HCT116 (cell line): ENCODE measurements at places on chromosomes 16 and 17. TPM values are rescaled to one million over a fixed set of nuclear protein-coding genes. Genes with fewer than 3 reads are reported as not detected.
A peak's percentile ranks its signal among the peaks of the same experiment; 100 is the strongest.

MYH2 gene
- total RNA-seq: not detected

CBLN1 gene
- total RNA-seq: not detected

KATNIP gene
- total RNA-seq: 23.8 TPM

LYZL6 gene
- not detected for total RNA-seq

NOG gene
- 0.25 TPM for total RNA-seq

NOD2 gene
- 5.4 TPM for total RNA-seq

DNA sequence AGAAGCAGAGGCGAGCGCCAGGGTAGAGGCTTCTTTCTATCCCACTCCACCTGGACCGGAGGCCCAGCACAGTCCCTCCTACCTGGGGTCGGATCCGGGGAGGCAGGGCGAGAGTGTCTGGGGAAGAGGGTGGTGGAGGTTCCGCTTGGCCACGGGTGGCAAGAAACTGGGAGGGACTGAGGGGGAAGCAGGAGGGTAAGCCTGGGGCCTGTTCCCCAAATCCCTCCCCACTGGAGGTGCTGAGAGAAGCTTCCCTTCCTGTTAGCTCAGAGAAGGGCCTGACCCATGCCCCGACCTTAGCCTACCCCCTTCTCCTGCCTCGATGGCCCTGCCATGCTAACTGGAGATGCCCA is 1.8 kb upstream of the TPPP3 start:
- H3K4me3 ChIP-seq: no peak overlapping the region
- H3K27ac ChIP-seq: no peak overlapping the region
- peaks cover 20% of the 10 kb centered on the region for H3K4me1 ChIP-seq

GRCh38 chr16:27253526-27253930 is 15.0 kb downstream of the NSMCE1 start:
- DNase-seq: peak; percentile 65
- H3K36me3 ChIP-seq: peaks cover 4% of the 10 kb centered on the region; the same call in 1 of the 2 replicates
- H3K27ac ChIP-seq: peak overlapping the region; percentile 55; the same call in 1 of the 2 replicates
- H3K4me1 ChIP-seq: peaks cover 23% of the 10 kb centered on the region

GRCh38 chr17:58112970-58113631 is 29.9 kb downstream of the DYNLL2 start:
- H3K27ac ChIP-seq: no peak overlapping the region
- H3K4me3 ChIP-seq: no peak overlapping the region
- H3K4me1 ChIP-seq: peaks cover 3% of the 10 kb centered on the region; the same call in 1 of the 2 replicates
- H3K27me3 ChIP-seq: peaks cover 12% of the 10 kb centered on the region; the same call in 1 of the 2 replicates

- H3K4me3 ChIP-seq: peak overlapping the region; percentile 44
- H3K27ac ChIP-seq: peak overlapping the region; percentile 88
- no peak for DNase-seq
- no peaks in the 10 kb centered on the region for H3K27me3 ChIP-seq
- H3K4me1 ChIP-seq: peaks cover 67% of the 10 kb centered on the region
Observed at GRCh38 chr17:66952681-66953629, 11.6 kb upstream of the CACNG4 start.
